ENCODE measurements at places on chromosomes 11 and 22. TPM values are rescaled to one million over a fixed set of nuclear protein-coding genes. Genes with fewer than 3 reads are reported as not detected.
A peak's percentile ranks its signal among the peaks of the same experiment; 100 is the strongest.

GRCh38 chr22:32623943-32624342 lies 149.3 kb downstream of the FBXO7 start:
- DNase-seq: no peak

DNA sequence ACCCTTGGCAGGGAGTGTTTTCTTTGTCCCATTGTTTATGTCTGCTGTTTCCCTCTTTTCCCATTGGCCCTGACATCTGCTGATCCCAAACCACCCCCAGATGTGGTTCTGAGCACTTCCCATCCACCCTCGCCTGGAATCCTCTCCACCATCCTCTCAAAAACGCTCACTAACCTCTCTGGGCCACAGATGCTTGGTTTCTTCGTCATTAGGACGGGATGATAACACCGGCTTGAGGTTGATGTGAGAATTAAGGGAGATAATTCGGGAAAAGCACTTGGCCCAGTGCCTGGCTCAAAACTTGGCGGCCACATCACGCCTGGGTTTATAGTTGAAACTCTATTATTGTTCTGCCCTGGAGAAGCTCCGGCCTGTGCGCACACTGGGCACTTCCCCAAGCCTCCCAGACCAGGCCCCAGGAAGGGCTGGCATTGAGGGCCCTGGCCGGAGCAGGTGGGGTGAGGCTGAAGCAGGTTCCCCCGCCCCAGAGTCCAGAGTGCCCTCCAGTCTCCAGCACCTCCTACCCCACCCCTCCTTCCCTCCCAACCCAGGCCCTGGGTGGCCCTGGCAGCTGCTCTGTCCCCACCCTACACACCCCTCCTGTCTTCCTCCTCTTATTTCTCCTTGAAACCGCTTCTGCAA lies 63.7 kb downstream of the CYTH4 start:
- DNase-seq: no peak

GRCh38 chr11:18650859-18651557 lies 16.9 kb upstream of the SPTY2D1 start:
- peak; percentile 73 for DNase-seq

DNA sequence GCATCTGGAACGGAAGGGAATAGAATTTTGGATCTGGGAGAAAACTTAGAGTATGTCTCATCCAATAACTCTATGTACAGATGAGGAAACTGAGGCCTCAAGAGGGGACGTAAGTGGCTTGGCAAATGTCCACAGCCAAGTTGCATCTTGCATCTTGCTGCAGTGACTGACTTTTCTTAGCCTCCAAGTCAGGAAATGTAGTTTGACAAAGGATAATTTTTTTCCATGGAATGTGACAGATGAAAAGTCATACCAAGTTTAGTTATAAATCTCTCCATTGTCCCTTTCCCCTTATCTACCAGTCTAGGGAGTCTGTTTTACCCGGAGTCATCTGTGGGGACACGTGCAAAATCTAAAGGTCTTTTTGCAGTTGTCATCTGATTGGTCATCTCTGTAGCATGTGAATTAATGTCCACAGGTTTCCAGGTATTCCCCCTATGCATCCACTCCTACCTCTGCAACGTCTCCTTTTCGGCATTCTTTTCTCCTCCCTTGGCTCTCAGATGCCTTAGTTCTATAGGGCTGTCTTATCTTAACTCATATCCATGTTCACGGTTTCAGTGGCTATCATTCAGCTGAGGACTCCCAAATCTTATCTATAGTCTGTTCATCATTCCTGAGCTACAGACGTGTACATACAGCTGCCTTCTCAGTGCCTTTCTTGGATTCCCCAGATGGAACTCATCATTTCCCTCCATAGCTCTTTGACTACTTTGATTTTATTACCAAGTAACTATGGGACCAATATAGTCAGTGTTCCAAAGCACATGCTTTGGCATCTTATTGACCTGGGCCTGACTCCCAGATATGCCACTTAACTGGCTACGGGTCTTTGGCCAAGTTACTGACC lies 139.5 kb upstream of the TIMP3 start:
- no peak for DNase-seq

Gene HBG2
- total RNA-seq: not detected

All from H7 (cell line).